Stimulated activated CD4-positive, alpha-beta T cell treated with anti-CD3 and anti-CD28 coated beads, Interleukin-15, amount 100 ng/mL, for 48 hours (primary cell): ENCODE measurements at places on chromosomes 7 and 10.

GRCh38 chr7:128881458-128882125 is 18.9 kb downstream of the ATP6V1F start:
- no peak for DNase-seq

- no peak for DNase-seq
Measured at GRCh38 chr10:17415046-17415658, 39.2 kb downstream of the ST8SIA6 start.

- no peak for DNase-seq
Measured at GRCh38 chr7:21041666-21042065, 255.0 kb upstream of the SP8 start.

DNA sequence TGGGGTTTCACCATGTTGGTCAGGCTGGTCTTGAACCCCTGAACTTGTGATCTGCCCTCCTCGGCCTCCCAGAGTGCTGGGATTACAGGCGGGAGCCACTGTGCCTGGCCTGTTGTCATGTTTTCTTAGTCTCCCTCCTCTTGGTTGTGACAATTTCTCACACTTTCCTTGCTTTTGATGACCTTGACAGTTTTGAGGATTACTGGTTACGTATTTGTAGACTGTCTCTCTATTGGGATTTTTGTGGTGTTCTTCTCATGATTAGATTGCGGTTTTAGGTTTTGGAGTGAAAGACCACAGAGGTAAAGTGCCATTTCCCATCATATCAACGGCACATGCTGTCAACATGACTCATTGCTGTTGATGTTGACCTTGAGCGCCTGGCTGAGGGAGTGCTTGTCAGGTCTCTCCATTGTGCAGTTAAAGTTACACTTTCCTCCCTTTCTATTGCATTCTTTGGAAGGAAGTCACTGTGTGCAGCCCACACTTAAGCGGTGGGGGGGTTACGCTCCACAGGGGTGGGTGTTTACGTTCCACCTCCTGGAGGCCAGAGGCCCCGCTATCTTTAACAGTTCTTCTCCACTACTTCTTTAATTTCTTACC is 10.8 kb downstream of the NEURL1 start:
- no peak for DNase-seq
